ENCODE measurements at places on chromosomes 4 and X.

GRCh38 chrX:25204182-25204581 lies 188.4 kb upstream of the ARX start:
- DNase-seq: no peak

DNA sequence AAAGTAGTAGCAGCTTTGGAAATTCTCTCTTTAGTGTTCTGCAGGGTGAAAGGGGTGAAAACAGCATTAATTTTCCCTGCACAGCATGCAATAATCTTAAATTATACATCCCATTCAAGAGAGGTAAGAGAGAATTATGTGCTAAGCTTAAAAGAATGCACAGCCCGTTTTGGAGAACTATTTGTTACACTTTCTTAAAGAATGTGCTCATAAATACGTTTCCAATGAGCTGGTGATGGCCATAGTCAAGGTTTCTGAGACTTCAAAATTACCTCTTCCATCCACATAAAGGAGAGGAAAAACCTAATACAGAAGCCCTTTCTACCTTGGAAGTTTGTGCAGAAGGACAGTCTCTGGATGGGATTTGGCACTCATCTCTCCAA lies 766.7 kb upstream of the TENM3 start:
- no peak for DNase-seq

DNA sequence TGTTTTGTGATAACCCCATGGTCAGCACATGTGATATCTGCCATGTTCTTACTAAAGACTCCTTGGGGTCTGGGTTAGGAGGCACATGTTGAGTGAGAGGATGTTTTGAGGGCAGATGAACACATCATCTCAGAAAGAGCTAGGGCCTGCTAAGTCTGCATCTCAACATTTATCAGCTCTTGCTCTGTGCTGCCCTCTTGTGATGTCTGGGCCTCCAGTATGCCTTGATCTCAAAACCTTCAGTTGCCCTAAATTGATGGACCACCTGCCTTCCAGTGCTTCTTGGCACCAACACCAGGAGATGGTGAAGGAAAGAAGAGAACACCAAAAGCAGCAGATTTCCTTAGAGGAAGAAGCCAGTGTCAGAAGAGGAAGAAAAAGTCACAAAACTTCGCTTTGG lies 22.5 kb downstream of the MID1 start:
- DNase-seq: peak; percentile 5

- no peak for DNase-seq
Observed at GRCh38 chr4:124530464-124531077, 182.0 kb downstream of the ANKRD50 start.

GRCh38 chr4:37902212-37902611 lies 11.3 kb downstream of the TBC1D1 start:
- no peak for DNase-seq

DNA sequence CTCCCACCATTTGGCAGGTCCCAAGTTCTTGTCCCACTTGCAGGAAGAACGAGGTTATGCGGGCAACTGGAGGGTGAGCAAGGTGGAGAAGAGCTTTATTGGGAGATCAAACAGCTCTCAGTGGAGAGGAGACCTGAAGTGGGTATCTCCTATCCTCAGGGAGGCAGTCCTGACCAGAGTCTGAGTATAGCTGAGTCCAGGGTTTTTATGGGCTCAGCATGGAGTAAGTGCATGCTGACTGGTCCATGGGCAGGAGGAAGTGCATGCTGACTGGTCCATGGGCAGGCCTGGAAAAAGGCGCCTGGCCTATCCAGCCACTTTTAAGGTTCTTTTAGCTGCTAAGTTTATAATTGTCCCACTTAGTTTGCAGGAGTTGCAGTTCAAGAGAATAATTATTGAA lies 7.4 kb upstream of the HNRNPD start:
- DNase-seq: no peak

GRCh38 chr4:28639747-28640146 lies 1779.1 kb downstream of the STIM2 start:
- DNase-seq: no peak

- DNase-seq: no peak
Observed at GRCh38 chrX:135596495-135596894, 76.0 kb downstream of the INTS6L start.

GRCh38 chrX:139909712-139910111 lies 23.1 kb downstream of the ATP11C start:
- no peak for DNase-seq

DNA sequence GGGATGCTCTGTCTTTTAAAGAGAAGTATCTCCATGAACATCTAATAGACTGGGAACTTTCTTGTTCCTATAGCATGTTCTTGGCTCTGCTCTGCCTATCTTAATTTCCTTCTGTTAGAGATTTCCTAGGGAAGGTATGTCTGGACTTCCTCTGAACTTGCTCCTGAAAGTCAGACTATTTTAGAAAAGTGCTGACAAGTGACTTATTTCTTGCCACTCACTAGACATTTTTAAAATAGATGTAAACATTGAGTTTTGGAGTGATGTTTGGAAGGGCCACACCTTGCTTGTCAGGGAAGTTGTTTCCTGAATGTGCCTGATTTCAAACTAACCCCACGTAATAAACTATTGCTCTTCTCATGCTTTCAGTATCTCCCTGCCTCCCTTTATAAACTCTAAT lies 62.4 kb upstream of the ATP8A1 start:
- DNase-seq: no peak

DNA sequence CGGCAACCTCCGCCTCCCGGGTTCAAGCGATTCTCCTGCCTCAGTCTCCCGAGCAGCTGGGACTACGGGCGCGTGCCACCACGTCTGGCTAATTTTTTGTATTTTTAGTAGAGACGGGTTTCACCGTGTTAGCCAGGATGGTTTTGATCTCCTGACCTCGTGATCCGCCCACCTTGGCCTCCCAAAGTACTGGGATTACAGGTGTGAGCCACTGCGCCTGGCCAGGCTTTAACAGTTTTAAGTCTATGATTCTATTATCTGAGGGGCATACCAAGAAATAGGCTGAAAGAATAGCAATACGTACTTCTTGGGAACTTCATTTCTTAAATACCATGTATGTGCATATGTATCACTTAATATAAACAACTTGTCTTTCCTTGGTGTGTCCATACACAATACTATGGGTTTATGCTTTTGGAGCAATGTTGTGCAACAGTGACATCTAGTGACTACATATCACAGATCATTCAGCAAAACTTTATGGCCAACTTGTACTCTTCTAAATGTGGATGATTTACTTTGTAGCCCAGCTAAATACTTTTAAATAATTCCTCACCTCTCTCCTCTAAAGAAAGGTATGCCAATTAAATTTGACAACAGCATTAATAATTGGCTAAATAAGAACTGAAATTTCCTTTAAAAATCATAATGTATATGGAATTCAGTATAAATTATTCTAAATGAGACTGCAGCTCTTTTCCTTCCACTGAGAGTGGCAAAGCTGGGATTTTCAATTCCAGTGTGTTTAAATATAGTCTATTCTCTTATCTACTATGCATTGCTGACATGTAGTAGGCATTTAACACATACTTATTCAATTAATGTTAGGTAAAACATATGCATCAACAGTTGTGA lies 10.4 kb downstream of the SLC9B1 start:
- no peak for DNase-seq

GRCh38 chr4:142960867-142961644 lies 115.0 kb upstream of the INPP4B start:
- DNase-seq: no peak

DNA sequence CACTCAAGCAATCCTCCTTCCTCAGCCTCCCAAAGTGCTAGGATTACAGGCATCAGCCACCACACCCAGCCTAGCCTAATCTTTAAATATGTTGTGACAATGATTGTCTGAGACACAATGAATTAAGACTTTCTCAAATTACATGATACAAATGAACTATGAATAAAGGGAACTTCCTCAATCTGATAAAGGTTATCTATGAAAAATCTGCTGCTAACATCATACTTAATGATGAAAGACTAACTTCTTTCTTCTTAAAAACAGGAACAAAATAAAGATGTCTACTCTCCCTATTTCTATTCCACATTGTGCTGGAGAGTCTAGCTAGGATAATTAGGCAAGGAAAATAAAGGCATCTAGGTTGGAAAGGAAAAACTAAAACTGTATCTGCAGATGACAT lies 60.0 kb downstream of the PDHA1 start:
- no peak for DNase-seq

GRCh38 chrX:82658492-82658891 lies 849.6 kb upstream of the POU3F4 start:
- DNase-seq: no peak

DNA sequence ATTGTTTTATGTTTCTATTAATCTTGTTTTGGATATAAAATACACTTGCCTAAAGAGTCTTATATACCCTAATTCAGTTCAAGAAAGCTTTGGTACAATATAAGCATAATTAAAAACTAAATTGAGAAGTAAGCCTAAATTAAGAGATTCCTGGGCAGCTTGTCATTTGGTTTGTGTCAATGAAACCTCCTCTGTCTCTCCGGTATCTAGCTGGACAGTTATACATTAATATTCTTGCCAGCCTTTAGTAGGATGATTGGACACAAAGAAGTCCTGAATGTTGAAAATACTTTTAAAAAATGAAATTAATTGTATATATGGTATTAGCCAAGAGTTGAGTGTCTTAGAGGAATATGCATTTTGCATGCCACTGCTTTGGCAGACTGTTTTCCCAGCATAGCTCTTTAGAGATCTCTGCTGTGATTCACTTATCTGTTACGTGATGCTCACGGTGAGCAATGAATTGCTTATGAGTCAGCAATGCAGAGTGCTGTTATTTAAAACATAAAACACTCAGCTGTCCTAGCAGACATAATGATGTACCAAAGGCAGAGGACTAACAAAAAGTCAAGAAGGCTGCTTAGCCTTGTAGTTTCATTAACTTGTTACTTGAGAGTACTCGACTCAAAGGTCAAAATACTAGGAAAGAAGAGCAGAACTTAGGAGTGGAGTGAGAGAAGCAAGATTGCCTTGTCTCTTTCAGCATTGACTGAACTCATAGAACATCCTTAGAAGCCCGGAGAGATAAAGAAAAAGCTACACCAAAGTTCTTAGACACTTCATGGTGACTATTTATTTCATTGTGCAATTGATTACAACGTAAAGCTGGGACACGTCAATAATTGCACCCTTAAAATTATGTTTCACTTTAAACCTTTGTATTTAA lies 1296.1 kb upstream of the PCDH7 start:
- DNase-seq: no peak

DNA sequence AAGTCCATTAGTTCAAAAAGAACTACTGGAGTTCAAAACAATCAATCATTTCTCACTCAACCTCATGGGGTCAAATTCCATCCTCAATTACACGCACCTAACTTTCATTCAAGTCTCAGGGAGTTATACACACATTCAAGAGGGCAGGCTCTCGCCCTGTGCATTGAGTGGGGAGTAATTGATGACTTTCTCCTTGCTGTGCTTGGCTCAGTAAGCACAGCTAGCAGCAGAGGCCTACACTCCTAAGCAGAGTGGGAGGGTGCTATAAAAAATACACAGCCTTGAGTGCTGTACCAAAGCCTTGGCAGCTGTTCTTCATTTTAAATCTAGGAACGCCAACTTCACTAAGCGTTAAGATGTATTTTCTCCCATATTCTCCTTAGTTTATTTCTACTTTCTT lies 958.3 kb upstream of the ADGRL3 start:
- DNase-seq: no peak

- no peak for DNase-seq
Observed at GRCh38 chr4:39699687-39700409, 1.9 kb downstream of the UBE2K start.

DNA sequence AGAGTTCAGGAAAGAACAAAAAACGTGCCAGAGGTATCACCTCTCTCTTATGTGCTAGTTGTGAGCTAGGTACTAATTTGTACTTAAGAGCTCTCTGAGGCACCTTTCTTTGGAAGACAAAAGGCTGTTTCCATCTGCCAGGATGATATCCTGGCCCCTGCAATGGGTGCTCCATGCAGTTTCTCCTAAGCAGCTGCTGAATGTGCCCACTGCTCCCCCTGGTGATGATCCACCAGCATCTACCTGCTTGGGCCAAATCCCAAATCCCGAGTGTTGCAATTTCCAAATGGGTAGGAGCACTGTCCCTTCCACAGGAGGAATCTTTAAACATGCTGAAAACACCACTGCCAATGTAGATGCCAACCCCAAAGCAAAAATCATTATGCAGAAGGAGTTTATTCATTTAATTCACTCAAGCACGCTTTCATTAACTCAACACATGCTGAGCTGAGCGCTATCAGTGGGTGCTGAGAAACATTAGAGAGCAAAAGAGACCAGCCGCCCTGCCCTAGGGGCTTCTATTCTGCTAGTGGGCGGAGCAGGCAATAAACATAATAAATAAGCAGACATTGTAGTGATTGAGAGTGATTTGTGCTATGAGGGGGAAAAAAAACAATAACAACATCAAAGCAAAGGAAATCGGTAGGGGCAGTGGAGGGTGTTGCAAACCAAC lies 69.6 kb upstream of the C4orf50 start:
- DNase-seq: peak; percentile 52

GRCh38 chr4:145230726-145231125 lies 50.3 kb upstream of the OTUD4 start:
- DNase-seq: no peak

DNA sequence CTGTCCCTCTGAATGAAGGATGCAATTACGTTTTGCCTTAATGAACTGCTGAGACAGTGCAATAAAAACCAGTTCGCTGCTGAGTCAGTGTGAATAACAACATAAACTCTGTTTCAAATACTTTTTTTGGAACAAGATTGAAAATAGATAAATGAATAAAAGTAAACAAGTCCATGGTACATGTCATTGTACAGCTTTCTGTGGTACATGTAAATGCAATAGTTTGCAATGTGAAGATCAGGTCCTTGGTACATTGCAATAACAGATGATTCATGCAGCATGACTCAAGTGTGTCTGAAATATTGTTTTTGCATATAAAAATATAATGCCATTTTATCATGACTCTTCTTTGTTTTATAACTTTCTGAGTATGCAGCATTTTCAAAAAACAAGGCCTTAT lies 193.4 kb upstream of the PACRGL start:
- no peak for DNase-seq

GRCh38 chr4:5322321-5322720 lies 271.0 kb downstream of the STK32B start:
- no peak for DNase-seq

Data from head of caudate nucleus (tissue), 42 donors.